ENCODE measurements at places on chromosomes 2 and 18. TPM values are rescaled to one million over a fixed set of nuclear protein-coding genes. Genes with fewer than 3 reads are reported as not detected.

- peak; percentile 56 for DNase-seq
- H3K27ac ChIP-seq: no peak overlapping the region
- H3K36me3 ChIP-seq: no peaks in the 10 kb centered on the region
- H3K4me1 ChIP-seq: no peaks in the 10 kb centered on the region
- H3K4me3 ChIP-seq: no peak overlapping the region
These were observed 102.3 kb upstream of the ODC1 start for GRCh38 chr2:10550206-10551001.

- no peaks in the 10 kb centered on the region for H3K4me1 ChIP-seq
- no peaks in the 10 kb centered on the region for H3K36me3 ChIP-seq
- H3K27ac ChIP-seq: no peak overlapping the region
- no peaks in the 10 kb centered on the region for H3K27me3 ChIP-seq
These were observed 135.3 kb upstream of the NOSTRIN start for GRCh38 chr2:168667156-168667555.

DNA sequence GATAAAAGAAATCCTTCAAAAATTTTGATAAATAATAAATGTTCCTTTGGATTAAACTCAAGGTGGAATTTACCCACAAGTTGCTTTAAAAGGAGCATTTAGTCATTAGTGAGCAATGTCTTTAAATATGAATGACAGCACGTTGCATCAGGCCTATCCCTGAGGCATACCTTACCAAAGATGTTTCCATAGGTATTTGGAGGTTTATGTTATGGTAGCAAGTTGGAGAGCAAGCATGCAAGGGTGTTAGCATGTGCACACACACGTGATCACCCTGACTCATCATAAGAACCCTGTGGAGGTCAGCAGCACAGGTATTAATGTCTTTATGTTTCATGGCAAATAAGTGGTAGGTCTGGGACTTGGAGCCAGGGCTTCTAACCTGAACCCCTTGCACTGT is 159.9 kb downstream of the ACTR3 start:
- no peak overlapping the region for H3K27ac ChIP-seq
- H3K4me3 ChIP-seq: no peak overlapping the region
- no peaks in the 10 kb centered on the region for H3K36me3 ChIP-seq
- H3K27me3 ChIP-seq: no peaks in the 10 kb centered on the region
- no peaks in the 10 kb centered on the region for H3K4me1 ChIP-seq
- DNase-seq: no peak

DNA sequence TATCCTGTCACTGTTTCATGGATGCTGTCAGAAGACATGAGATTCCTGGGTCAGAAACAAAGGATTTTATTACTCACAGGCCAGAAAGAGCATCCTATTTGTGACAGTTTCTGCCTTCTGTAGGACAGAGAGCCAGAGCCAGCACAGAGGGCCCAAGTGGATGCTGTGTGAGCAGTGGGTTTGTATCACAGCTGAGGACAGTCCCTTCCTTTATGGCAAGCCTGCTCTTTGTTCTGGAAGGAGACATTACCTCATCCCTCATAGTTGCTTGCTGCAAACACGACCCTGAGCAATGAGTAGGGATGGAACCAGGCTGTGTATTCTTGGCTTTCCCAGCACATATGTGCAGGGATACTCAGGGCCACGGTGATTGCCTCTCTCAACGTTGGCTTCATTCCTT is 41.6 kb downstream of the ARHGEF4 start:
- no peaks in the 10 kb centered on the region for H3K36me3 ChIP-seq
- DNase-seq: no peak
- no peak overlapping the region for H3K4me3 ChIP-seq

- peaks cover 5% of the 10 kb centered on the region for H3K36me3 ChIP-seq
- no peaks in the 10 kb centered on the region for H3K27me3 ChIP-seq
- no peak overlapping the region for H3K4me3 ChIP-seq
- DNase-seq: no peak
- no peak overlapping the region for H3K27ac ChIP-seq
- H3K4me1 ChIP-seq: peaks cover 21% of the 10 kb centered on the region
These were observed 448.7 kb upstream of the TCF4 start for GRCh38 chr18:56036741-56037140.

GRCh38 chr2:48480526-48480925 is 49.4 kb upstream of the STON1 start:
- H3K36me3 ChIP-seq: peaks cover 9% of the 10 kb centered on the region
- no peak for DNase-seq
- H3K27ac ChIP-seq: no peak overlapping the region

DNA sequence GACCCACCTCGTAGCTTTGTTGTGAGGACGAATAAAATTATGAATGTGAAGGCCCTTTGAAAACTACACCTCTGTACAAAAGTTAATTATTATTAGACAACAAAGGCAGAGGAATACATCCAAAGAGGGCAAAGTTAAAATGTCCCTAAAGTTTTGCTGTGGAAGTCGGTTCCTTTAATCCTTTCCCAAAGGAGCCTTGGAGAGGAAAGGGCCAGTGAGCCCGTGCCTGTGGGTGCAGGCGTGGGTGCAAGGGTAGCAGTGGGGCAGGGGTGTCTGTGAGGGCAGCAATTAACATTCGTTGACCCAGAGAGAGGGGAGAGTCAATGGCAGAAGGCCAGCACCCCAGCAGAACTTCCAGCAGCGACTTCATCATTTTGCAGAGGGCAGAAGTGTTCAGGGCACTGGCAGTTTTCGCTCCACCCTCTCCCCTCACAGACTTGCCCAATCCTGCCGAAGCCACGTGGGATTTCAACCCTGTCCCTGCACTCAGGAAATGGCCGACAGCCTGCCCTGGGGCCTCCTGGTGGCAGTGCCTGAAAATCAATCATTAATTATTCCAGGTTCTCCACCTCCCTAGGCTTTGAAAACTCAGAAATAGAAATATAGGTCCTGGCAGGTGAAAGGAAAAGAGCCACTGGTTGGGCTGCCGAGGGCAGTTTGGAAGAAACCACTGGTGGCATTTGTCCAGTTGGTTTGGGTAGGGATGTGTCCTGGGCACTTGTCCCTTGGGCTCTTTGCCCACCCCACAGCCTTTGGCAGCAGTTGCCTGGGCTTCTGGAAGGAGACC is 4.2 kb upstream of the PAX8 start:
- peaks cover 2% of the 10 kb centered on the region for H3K4me1 ChIP-seq
- no peaks in the 10 kb centered on the region for H3K36me3 ChIP-seq
- DNase-seq: peak; percentile 72
- peak overlapping the region; percentile 92 for H3K27ac ChIP-seq
- no peak overlapping the region for H3K4me3 ChIP-seq

- no peak overlapping the region for H3K27ac ChIP-seq
- DNase-seq: no peak
- H3K4me3 ChIP-seq: no peak overlapping the region
These were observed 178.6 kb downstream of the SETBP1 start for GRCh38 chr18:44859263-44859662.

DNA sequence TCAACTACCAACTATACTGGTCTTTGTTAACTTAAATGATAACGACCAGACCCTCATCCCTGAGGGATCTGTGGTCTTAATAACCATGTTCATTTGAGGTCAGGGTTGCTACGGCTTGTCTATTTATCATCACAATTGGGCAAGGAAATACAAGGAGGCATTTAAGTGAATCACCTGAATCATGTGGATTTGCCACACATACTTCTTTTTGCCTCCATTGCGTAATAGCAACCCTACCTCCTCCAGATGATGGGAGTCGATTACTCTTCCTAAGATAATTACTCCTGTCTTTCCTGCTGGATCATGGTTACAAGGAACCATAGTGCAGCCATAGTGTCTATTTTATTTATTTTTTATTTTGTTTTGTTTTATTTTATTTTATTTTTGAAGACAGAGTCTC is 42.2 kb downstream of the TAF4B start:
- no peaks in the 10 kb centered on the region for H3K36me3 ChIP-seq
- H3K4me1 ChIP-seq: no peaks in the 10 kb centered on the region
- H3K27ac ChIP-seq: no peak overlapping the region
- DNase-seq: no peak
- H3K4me3 ChIP-seq: no peak overlapping the region

GRCh38 chr2:46846536-46846935 is 69.1 kb downstream of the MCFD2 start:
- DNase-seq: no peak
- H3K27ac ChIP-seq: peak overlapping the region; percentile 82
- peaks cover 37% of the 10 kb centered on the region for H3K4me1 ChIP-seq
- no peak overlapping the region for H3K4me3 ChIP-seq
- no peaks in the 10 kb centered on the region for H3K36me3 ChIP-seq
- no peaks in the 10 kb centered on the region for H3K27me3 ChIP-seq

DNA sequence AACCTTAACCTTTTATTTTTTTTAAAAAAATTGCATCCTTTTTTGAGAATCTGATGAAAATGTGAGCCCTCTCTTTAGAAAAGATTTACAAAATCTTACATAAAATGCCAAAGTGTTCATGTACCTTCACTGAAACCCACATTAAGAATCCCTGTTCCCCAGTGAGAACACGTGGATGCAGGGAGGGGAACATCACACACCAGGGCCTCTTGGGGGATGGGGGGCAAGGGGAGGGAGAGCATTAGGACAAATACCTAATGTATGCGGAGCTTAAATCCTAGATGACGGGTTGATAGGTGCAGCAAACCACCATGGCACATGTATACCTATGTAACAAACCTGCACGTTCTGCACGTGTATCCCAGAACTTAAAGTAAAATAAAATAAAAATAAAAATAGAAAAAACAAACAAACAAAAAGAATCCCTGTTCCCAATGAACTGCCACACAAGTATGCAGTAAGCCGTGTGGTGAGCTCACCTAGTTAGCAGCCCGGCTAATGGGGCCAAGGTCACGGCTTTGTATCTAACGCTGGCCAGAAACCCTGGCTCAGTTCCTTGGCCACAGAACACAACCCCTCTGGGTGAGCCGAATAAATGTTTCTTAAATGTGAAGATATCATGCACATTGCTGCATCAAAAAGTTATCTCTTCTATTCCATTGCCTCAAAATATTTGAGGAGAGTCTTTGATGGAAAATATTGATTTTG is 41.4 kb downstream of the CHST9 start:
- H3K36me3 ChIP-seq: no peaks in the 10 kb centered on the region
- H3K4me1 ChIP-seq: no peaks in the 10 kb centered on the region
- no peak overlapping the region for H3K4me3 ChIP-seq
- H3K27ac ChIP-seq: no peak overlapping the region
- no peaks in the 10 kb centered on the region for H3K27me3 ChIP-seq

Gene DNAH6
- total RNA-seq: 16.9 TPM

Gene EFEMP1
- total RNA-seq: 205 TPM

Gene TFPI
- total RNA-seq: 253 TPM

Gene CCL20
- 8.0 TPM for total RNA-seq
